SJSA1 (cell line): ENCODE measurements at places on chromosomes 13 and 19.

- no peak for DNase-seq
Measured at GRCh38 chr13:112803422-112803821, 113.6 kb downstream of the ATP11A start.

- DNase-seq: no peak
Measured at GRCh38 chr13:42495255-42495654, 78.7 kb upstream of the TNFSF11 start.

GRCh38 chr19:29001141-29001581, 211.8 kb downstream of the UQCRFS1 start:
- no peak for DNase-seq

GRCh38 chr19:23520441-23520840, 125.2 kb upstream of the ZNF91 start:
- no peak for DNase-seq

- DNase-seq: no peak
Measured at GRCh38 chr19:554817-555216, 11.0 kb downstream of the GZMM start.

DNA sequence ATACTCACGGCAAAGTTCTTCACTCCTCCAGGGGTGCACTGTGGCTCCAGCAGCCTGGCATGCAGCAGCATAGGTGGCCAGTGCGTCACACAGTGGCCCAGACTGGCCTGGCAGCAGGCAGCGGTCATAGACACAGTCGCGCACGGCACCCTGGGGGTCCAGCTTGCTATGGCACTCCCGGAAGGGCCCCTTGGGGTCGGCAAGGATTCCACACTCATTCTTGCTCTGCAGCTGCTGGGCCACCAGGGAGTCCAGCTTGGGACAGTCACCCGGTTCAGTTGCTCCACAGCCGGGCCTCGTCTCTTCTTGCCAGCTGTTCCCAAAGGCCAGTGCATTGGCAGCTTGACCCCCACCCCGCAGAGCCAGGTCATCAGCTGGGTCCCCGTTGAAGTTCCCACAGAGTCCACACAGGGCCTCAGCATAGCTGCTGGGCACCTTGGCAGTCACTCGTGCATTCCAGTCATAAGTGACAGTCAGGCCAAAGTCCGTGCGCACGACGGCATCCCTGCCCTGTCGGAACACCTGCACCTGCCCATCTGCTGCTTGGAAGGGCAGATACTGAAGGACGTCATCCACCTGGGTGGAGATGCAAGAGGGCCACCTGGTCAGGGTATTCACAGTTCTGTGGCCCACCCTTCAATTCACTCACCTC, 20.6 kb downstream of the FCGBP start:
- peak; percentile 35 for DNase-seq

GRCh38 chr13:39051157-39051556, 12.9 kb downstream of the NHLRC3 start:
- DNase-seq: no peak

- no peak for DNase-seq
Measured at GRCh38 chr13:97235549-97236231, 13.6 kb downstream of the MBNL2 start.

DNA sequence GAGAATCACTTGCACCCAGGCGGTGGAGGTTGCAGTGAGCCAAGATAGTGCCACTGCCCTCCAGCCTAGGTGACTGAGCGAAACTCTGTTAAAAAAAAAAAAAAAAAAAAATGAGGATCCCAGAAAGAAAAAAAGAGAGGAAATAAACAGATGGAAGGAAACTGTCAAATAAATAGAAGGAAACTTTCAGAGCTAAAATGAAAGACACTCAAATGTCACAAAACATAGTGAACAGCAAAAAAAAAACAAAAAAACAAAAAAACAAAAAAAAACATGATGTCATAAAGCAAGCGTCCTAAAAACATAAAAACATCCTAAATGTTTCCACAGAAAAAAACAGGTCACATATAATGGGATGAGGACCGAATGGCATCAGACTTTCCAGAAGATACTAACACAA, 15.0 kb downstream of the MLLT1 start:
- DNase-seq: no peak

GRCh38 chr13:100196375-100196774, 107.5 kb downstream of the PCCA start:
- no peak for DNase-seq

GRCh38 chr13:25192489-25192888, 20.4 kb upstream of the AMER2 start:
- DNase-seq: no peak

DNA sequence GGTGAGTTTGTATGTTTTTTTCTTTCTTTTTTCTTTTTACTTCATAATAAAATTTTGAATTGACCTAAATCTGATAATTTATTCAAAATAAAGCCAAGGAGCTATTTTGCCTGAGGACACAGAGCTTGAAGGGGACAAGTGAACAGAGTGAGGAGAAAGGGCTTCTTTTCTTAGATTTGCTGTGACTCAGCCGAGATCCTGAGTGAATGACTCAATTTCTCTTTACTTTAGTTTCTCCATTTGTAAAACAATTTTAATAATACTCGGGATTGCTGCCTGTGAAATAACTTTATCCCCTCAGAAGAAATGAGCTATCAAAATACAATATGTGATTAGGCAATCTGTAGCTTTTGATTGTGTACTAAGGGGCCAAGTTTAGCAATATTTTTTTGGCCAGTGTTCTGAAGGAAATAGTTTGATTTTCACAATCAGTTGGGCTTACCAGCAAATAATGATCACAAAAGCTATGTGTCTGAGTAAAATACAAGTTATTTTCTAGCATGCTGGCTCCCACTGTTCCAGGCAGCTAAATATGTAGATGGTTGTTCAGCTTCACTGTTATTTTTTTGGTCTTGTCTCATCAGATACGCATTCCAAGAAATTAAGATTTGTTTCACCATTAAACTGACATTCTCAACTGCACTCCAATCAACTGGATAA, 437.5 kb downstream of the FGF9 start:
- no peak for DNase-seq

GRCh38 chr19:12111176-12111575, 29.0 kb downstream of the ZNF20 start:
- no peak for DNase-seq

DNA sequence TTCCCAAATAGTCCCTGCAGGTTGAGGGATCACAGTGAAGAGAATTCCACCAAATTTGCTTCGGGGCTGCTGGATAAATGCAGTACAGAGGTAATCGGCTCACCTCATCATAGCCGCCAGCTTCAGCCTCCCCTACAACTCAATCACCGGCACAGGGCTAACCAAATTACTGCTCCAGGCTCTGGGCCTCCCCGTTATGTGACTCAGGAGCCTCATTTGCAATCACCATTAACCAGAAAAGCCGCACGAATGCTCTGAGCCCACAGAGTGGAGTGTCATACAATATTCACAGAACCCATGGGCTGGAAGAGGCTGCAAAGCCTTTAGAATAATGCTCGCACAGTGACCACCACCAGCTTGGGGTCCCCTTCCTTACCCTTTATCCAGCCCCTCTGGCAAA, 4.9 kb downstream of the SIAH3 start:
- no peak for DNase-seq

GRCh38 chr19:2733930-2734588, 5.8 kb downstream of the SLC39A3 start:
- no peak for DNase-seq

DNA sequence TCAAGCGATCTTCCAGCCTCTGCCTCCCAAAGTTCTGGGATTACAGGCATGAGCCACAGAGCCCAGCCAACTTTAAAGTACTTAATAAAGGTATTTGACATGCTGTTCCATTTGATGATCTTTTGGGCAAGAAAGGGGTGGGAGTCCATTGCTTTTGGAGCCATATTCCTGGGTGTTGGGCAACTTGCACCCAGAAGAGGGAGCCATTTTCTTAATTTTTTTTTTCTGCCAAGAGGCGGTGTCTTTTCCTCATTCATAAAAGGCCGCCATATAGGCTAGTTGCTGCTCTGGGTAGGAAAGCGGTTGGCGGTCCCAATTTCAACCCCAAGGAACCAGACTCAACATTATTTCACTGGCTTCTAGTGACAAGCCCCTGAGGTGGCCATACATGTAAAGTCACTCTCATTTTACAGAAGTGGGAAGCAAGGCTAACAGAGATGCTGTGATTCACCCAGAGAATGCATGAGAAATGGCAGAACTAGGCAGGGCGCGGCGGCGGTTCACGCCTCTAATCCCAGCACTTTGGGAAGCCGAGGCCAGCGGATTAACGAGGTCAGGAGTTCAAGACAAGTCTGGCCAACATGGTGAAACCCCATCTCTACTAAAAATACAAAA, 139.6 kb downstream of the CACNA1A start:
- DNase-seq: peak; percentile 18

GRCh38 chr13:29994911-29995595, 144.6 kb upstream of the UBL3 start:
- no peak for DNase-seq
